ENCODE measurements at places on chromosomes 11 and 22.

DNA sequence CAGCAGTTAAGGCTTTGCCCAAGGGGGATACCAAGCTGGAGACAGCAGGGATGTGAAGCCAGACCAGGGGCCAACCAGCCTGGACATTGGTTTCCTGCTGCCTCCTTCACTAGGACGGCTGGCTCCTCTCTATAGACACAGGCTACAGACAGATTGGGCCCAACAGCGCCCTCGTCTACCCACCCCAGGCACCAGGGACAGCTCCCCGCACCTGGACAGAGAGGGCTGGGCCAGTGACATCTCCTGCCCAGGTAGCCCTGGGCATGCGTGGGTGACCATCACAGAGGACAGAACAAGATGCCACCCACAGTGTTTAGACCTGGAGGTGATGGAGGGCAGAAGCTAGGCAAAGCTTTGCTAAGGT, 1.2 kb downstream of the DKK3 start:
- no peak for DNase-seq

- no peak for DNase-seq
Observed at GRCh38 chr11:113446112-113446511, 29.1 kb downstream of the DRD2 start.

DNA sequence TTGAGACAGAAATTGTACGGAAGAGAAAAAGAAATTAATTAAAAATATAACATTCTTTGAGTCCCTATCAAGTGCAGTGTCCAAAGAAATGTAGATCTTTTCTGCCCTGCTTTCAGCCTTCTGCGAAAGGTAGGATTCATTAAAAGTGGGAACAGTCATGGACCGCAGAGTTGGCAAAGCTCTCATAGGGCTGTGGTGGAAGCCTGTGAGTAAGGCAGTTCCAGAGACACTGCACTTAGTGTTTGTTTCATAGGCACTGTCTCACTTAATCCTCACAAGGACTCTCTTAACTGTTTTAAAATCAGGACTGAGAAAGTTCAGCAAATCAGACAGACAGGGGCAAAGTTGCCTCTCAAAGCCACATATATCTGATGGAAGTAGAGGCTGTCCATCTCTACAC, 5.5 kb downstream of the MRGPRX2 start:
- DNase-seq = no peak

DNA sequence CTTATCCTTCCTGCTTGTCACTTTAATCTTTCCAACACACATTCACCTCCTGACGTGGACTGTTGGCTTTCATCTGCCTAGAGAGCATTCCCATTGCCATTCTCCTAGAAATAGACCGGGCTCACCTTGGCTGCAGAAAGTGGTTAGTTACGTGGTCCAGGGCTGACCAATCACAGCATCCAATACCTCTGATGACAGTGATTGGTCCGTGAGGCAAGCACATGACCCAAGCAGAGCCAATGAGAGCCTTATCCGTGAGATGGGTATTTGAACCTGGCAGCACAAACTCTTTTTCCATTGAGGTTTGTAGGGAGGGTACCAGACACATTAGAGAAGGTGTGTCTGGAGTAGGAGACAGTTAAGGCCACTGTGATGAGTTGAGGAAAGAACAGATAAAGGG, 85.8 kb downstream of the MIAT start:
- no peak for DNase-seq

- no peak for DNase-seq
Observed at GRCh38 chr11:56522008-56522407, 21.0 kb downstream of the OR5M11 start.
